ENCODE measurements at places on chromosomes 12 and 14.

GRCh38 chr12:113396200-113396599, 7.5 kb downstream of the SDS start:
- DNase-seq = no peak

- no peak for DNase-seq
These were observed 137.2 kb upstream of the GSC start for GRCh38 chr14:94906991-94907587.

GRCh38 chr14:99185436-99186068, 86.4 kb downstream of the BCL11B start:
- peak; percentile 29 for DNase-seq

DNA sequence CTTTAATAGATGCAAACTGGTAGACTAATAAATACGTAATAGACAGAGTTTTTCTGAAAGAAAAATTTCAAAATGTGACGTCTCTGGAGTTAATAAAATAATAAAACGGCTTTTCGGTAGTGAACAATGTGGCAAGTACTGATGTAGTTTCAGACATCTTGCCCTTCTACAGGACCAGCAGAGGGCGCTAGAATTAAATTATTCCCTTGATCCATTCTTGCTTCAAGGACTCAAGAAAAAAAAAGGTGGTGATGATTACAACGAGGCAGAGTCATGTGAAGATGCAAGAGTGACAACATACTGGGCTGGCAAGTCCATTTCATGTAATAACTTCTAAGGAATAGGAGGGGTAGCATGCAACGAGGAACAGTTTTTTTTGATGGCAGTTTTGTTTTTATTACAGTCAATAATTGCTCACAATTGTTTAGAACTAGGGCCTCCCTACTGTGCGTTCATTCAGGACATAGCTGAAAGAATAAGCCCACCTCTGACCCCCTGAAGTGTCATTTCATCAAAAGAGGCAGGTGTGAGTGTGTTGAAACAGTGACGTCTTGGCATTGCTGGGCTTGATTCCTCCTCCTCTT, 101.0 kb upstream of the GZMB start:
- peak; percentile 5 for DNase-seq

DNA sequence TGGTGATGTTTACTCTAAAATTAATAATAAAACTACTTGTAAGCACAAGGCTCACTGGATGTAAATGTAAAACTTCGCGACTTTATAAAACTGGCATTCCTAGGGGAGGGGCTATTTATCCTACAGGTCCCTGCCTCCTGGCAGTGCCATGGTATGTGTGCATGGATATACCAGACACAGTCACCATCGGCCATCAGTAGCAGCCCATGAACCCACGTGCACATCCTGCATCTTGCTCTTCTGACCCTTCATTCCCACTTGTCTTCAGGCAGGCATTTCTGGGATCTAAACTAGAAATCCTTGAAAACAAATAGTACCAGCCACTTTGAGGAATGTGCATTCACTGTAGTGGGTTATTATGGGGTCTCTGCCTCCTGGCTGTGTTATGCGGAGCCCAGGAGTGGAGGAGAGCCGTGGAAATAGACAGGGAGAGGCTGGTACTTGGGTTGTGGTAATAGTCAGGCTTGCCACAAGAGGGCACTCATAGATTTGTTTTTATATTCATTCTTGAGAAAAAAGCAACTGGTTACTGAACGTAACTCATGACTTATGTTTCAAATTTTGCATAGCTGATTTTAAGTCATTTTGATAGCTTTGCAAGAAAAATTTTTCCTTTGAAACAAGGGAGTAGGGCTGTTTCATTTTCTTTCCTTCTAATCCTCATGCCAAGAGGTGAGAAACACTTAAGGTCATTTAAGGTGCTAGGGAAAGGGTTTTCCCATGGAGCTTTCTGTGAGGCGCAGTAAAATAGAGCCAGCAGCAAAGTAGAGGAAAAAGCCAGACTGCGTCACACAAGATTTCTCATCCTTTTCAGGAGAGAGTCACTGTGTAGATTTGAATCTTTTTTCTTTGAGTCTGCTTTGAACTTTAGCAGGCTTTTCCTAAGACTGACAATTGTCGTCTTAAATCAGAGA, 17.4 kb upstream of the GALNT16 start:
- peak; percentile 61 for DNase-seq

- peak; percentile 91 for DNase-seq
These were observed 30.1 kb upstream of the PPP2R5C start for GRCh38 chr14:101731187-101732080.

DNA sequence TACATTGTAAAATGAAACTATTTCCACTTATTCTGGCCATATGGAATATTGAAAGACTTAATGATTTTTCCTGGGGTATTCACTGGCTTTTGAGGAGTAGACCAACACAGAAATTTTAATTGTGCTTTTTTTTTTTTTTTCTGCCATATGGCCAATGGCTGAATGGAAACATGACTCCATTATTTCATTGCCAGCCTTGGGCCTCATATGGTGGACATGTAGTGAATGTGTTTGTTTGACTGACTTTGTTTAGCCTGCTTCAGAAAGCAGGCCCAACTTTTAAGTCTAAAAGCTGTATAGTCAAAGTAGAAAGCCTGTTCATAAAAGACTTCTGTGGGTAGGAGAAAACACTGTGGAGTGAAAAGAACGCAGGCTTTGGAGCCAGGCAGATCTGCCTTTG, 2.4 kb downstream of the GNG2 start:
- no peak for DNase-seq

- DNase-seq = no peak
These were observed 447.5 kb upstream of the DCN start for GRCh38 chr12:91630083-91630482.

DNA sequence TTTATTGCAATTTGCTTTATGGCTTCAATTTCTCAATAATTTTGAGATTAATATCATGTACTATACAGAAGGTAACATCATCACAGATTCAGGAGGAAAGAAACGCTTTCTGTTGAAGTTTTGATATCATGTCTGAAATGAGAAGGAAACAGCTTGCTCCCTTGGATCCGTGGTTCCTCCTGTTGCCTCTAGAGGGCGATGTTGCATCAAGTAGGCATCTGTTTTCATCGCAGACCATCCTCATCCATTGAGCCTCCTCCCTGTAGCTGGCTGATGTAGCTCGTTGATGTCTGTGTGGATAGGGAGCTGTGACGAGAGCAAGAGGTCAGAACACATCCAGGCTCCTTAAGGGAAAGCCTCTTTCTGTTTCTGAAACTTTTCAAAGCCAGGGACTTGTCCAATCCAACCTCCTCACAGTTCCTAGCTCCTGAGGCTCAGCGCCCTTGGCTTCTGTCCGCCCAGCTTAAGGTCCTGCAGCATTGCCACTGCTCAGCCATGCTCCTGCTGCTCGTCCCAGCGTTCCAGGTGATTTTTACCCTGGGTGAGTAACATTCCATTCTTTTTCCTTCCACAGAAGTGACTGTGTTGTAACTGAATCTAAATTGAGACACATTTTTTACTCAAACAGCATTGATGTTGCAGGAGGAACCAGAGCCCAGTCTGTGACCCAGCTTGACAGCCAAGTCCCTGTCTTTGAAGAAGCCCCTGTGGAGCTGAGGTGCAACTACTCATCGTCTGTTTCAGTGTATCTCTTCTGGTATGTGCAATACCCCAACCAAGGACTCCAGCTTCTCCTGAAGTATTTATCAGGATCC, 304.8 kb upstream of the OR4E1 start:
- peak; percentile 73 for DNase-seq

DNA sequence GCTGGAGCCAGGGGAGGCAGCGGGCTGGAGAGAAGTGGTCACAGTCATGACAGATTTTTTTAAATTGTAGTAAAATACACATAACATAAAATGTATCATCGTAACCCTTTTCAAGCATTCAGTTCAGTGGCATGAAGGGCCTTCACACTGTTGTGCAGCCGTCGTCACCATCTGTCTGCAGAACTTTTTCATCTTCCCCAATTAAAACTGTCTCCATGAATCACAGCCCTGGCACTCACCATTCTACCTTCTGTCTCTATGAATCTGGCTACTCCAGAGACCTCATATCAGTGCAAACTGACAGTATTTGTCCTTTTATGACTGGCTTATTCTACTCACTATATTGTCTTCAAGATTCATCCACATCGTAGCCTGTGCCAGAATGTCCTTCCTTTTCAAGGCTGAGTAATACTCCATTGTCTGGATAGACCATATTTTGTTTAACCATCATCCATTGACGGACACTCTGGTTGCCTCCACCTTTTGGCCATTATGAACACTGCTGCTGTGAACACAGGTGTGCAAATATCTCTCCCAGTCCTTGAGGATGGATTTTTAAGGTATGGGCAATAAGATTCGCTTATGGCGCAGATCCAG, 91.5 kb upstream of the NCOR2 start:
- DNase-seq = no peak

DNA sequence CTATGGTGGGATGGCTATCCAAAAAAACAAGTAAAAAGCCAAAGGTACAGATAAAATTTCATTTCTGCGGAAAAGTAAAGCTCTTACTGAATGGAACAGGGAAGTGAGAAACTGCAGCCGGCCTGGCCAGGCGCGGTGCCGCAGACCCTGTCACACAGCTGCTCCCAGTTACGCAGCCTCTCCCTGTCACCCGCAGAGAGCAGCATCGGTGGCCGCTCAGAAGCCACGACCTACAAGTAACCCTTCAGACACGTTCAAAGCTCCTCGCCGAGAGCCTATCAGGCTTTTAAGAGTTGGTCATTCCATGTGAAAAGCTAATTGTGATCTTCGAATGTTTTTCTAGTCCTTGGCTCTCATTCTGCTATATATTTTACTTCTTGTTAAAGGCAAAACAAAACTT, 11.0 kb upstream of the ANKLE2 start:
- DNase-seq = no peak

DNA sequence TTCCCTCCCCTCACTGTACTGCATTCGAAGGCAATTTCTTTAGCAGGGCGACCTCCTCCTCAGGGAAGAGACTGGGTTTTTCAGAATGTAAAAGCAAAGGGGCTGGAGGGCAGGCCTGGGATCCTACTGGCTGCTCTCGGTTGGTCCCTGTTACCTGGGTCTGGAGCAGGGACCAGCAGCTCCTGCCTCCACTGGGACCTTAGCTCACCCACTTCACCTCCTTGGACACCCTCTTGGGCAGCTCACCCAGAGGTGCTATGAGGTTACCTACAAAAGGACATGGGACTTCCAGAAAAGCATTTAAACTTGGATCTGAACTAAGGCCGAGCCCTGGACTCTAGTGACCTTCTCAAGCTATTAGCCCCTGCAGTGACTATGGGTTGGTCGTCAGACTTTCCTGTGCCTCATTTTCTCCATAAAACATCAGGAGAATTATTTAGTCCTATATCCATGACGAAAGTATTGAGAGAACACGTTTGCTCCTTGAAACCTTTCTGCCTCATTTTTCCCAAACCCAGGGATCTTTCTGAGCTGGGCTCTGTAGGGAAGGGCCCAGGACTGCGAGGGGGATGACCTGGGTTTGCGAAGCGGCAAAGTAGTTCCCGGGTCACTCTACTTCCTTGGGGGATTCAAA, 65.0 kb downstream of the FBXL14 start:
- DNase-seq = no peak

DNA sequence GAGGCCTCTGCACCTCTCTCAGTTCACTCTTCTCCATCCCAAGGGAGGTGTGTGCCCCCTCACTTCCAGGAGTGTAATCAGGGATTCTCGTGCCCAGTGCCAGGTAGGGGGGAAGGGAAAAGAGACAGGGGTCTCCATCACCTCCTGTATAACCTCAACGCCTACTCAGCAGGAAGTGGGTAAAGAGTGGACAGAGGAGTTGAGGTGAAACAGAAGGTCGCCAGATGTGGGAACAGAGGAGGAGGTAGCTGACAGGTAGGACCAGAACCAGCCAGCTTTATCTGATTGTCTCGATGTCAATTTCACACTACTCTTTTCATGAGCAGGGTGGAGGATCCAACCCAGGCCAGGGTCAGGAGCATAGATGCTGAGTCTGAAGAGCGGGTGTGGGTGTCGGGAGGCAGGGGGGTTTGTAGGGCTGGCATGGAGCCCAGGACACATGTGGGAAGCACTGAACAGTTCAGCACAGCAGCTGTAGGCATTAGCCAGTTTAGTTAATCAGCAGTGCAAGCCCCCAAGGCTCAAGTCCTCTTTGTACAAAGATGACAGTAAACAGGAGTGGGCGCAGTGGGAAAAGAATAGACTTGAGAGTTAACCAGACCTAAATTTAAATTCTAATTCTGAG, 213.5 kb downstream of the PELI2 start:
- no peak for DNase-seq

GRCh38 chr12:89353823-89354611, 1.7 kb upstream of the DUSP6 start:
- peak; percentile 68 for DNase-seq

DNA sequence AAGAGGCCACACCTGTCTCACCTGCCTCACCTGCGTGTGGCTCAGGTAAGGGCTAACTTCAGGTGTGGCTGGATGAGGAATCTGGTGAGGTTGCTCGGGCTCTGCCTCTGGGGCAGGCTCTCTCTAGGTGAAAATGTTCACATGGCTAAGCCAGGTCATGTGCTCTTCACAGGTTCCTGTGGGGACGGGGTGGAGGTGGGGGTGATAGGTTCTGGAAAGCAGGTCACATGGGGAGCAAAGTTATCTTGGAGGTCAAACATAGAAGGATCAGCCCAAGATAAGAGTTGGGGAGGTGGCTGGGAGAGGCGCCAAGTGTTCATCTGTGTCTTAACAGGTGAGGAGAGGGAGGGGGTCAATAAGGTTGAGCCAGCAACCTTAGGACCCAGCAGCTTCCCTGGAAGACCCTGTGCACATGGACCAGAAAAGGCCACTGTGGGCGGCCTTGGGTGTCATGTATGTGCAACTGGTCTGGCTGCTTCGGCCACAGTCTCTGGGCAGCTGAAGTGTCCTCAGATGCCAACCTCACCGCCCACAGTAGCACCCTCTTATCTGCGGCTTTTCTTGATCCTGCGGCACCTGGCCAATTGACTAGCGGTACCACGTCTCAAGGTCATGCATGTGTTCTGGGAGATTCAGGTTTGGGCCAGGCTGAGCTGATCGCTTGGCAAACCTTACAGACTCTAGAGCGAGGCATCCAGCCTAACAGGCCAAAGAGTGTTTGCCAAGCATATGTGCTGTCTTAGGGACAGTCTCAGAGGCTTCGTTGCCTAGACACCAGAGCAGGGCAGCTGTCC, 60.5 kb downstream of the CACNA1C start:
- DNase-seq = no peak

GRCh38 chr12:54463484-54463883, 9.9 kb downstream of the GTSF1 start:
- no peak for DNase-seq

DNA sequence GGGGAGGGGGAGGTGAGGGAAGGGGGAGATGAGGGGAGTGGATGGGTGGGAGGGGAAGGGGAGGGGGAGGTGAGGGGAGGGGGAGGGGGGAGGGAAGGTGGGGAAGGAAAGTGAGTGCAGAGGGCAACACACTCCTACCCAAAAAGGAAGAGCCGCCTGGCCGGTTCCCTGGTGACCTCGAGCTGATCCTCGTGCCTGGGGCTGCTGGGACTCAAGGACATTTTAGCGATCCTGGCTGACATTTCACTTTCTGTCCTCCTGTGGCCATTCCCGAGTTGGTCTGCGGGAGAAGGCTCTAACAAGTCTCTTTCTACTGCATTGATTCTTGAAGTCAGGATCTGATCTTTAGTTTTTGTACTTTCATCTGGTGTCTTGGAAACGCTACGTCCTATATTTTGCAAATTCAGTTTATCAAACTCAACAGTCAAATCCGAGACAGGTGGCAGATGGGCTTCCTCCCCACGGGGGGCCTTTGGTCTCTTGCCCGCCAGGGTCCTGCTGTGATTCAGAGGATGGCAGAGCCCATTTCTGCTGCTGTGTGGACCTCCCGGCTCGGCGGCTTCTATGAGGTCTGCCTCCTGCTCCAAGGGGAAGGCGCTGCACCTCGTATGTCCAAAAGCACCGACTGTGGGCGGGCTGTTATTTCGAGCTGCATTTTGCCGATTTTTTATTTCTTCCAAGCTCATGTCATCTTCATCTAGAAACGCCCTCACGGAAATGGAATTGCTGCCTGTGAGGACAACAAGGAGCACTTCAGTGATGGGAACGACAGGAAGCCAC, 19.1 kb downstream of the PGAM5 start:
- DNase-seq = no peak

GRCh38 chr12:11893998-11894397, 176.7 kb upstream of the BCL2L14 start:
- no peak for DNase-seq

Data from CD4-positive, alpha-beta T cell treated with Interleukin-6 for 4 hours (primary cell).